ENCODE measurements at places on chromosomes 16 and 17.

DNA sequence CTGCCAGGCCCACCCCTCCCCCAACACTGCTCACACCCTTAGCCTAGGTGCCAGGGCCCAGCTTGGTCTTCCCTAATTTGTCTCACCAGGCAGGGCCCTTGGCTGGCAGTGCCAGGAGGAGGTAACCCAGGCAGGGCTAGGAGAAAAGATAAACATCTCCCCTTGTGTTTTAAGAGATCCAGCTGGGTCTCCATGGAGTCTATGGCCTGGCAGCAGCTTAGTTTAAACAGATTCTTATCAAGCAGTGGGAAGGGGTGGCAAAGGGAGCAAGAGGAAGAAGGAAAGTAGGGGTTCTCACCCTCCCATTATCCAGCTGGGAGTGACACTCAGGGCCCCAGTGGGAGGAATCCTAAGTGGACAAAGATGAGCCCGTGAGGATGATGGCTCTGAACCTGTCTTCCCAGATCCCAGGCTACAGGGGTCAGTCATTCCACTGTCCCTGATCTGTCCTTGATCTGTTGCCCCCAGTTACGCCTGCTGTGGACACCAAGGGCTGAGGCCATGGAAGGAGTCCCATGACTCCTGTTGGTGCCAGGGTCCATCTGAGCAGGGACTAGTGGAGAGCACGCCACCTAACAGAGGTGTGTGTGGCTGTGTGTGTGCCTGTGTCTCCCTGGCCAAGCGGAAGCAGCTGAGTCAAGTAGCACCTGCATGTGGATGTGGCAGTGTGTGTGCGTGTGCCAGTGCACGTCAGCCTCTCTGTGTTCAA lies 47.4 kb upstream of the MEIOC start:
- DNase-seq, result no peak

- no peak for DNase-seq
Observed at GRCh38 chr17:74424657-74425056, 7.2 kb upstream of the GPRC5C start.

GRCh38 chr16:56190048-56190676 lies 1.1 kb upstream of the GNAO1 start:
- DNase-seq, result no peak

DNA sequence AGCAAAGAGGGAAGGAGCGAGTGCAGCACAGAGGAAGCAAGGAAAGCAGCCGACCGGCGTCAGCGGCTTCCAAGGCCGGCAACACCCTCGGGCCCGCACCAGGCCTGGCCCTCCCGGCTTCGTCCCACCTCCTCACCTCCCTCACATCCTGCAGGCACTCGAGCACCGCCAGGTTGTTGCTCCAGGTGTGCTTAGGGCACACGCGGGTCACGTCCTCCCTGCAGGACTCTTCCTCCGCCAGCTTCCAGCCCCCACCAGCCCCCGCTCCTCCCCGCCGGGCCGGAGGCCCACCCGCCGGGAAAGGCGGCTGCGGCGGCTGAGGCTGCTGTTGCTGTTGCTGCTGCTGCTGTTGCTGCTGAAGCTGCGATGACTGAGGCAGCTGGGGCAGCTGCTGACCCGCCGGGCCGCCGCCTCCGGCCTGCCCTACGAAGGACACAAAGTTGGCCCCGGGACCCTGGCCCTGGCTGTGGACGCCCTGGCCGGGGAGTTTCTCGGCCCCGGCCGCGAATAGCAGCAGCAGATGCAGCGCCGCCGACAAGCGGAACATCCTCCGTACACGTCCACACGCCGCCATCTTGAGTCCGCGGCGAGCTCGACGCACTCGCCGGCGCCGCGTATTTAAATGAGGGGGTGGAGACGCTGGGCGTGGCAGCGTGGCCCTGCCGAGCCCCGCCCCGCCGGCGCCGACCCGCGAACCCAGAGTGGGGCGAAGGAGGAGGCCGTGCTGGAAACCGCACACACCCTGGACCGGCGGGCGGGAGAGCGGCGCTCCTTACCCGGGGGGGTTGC lies at the start of gene GLG1:
Gene GLG1, minus strand, starts transcription at position 594 of the 789 bp plus-strand sequence. Its CDS starts 20 bp downstream, at position 574.
- peak; percentile 74 for DNase-seq

- DNase-seq, result no peak
Observed at GRCh38 chr16:58448890-58449289, 51.1 kb upstream of the NDRG4 start.

GRCh38 chr16:54033747-54034146 lies 252.8 kb downstream of the IRX3 start:
- DNase-seq, result no peak

DNA sequence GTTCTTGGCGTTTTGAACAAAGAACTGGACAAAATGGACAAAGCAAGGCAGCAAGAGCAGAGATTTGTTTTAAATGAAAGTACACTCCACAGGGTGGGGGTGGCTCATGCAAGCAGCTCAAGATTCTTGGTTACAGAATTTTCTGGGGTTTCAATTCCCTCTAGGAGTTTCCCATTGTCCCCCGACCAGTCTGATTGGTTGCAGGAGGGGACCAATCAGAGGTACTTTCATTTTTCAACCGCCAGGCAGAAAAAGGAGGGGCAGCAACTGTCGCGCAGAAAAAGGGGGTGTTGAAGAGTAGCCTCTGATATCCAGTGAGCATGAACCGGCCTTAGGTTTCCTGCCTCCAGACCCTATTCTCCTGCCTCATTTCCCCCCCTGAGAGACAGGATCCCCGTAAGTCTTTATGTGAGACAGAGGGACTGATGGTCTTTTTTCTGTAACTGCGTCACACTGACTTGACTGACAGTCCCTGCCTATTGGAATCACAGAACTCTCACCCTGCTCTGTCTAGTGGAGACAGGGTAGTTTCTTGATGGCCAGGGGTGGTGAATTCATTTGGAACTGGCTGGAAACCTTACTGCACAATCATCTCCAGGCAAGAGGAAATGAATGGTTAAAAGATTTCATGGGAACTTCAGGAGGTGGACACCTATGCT lies 59.4 kb upstream of the ALOX12 start:
- no peak for DNase-seq

- no peak for DNase-seq
Observed at GRCh38 chr16:84361546-84361945, 6.8 kb upstream of the ATP2C2 start.

GRCh38 chr17:1078831-1079561 lies 82.1 kb downstream of the TIMM22 start:
- no peak for DNase-seq

GRCh38 chr16:72093448-72094265 lies at the start of the genes DHX38 and TXNL4B:
DHX38 (plus strand) TSS chr16:72093847; CDS start chr16:72096158, 2,311 bp downstream.
TXNL4B (minus strand) TSS chr16:72093620; CDS start chr16:72090749, 2,871 bp downstream.
- DNase-seq, result peak; percentile 96

GRCh38 chr17:76080768-76081287 lies 1.8 kb downstream of the ZACN start:
- no peak for DNase-seq

DNA sequence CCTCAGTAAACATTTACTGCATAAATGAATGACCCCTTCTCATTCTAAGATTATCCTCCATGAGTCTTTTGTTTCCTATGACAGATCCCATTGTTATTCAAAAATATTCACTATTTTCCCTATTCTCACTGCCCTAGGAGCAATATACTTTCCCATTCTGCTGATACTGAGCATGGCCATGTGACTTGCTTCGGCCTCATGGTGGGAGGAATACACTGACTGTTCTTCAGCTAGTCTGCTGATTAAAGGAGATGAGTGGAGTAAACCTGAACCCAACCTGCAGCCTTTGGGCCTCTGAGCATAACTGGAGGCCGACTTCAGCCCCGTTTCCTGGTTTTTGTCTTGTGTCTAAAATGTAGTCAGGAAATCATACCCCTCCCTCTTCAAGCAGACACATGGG lies 531.8 kb upstream of the SALL1 start:
- DNase-seq, result no peak

GRCh38 chr17:29109477-29110371 lies 66.8 kb downstream of the PIPOX start:
- no peak for DNase-seq

GRCh38 chr17:56833057-56833808 lies 487 bp downstream of the C17orf67 start:
- no peak for DNase-seq

GRCh38 chr16:3589441-3589921 lies 12.3 kb upstream of the NLRC3 start:
- no peak for DNase-seq

- DNase-seq, result no peak
Observed at GRCh38 chr17:63419949-63420867, 25.9 kb downstream of the CYB561 start.

GRCh38 chr16:22784690-22785214 lies 29.2 kb upstream of the HS3ST2 start:
- no peak for DNase-seq

DNA sequence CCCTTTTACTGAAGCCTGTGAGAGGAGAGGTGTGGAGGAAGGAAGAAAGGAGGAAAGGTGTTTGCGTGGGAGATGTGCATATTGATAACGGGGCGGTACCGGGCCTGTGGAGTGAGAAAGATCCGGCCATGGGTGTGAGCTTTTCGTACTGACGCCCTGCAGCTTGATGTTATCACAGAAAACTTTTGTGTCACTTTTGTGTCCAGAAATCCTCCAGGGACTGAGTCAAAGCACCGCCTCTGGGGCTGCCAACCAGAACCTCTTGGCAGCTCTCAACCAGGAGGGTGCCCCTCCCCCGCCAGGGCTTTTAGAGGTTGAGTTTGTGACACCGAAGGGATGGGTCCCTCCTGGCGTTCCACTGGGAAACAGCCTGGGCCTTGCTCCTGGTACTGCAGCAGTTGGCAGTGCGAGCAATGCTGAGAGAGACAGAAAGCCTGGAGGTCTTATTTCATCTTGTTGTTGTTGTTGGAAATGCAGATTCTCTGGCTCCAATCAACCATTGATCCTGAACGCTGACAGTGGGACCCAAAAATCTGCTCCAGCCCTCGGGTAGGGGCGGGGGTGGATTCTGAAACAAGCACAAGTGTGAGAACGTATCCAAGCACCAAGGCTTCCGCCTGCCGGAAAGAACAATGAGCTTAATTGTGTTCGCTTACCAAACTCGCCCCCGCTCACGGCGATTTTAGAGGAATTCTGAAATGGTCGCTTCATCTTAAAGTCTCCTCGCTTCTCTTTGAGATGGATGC lies 65.0 kb downstream of the CRISPLD2 start:
- no peak for DNase-seq

DNA sequence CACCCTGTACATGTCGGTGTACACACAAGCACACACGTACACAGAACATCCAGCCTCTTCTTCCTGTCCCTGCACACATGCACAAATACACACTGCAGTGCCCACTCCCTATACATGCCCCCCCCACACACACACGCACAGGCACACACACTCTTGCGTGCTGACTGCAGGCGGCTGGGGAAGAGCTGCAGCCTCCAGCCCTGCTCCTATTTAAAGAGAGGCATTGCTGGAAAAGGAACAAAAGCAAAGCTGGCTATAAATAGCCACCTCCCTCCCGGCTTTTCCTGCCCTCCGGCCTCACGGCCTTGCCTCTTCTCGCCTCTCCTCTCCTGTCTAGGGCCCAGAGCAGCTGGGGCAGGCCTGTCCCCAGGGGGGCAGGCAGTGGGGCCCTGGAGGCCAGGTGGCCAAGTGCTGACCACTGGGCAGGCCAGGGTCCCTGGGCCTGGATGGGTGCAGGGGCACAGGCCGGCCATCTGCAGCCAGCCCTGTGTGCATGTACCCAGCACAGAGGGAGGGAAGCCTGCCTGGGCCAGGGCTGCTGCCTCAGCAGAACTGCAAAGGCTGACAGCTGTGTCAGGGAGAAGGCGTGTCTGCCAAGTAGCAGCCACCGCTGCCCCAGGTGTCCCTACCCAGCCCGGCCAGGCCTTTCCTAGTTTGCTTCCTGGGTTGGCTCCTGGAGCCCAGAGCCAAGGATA lies 25.4 kb downstream of the RTN4RL1 start:
- DNase-seq, result no peak

DNA sequence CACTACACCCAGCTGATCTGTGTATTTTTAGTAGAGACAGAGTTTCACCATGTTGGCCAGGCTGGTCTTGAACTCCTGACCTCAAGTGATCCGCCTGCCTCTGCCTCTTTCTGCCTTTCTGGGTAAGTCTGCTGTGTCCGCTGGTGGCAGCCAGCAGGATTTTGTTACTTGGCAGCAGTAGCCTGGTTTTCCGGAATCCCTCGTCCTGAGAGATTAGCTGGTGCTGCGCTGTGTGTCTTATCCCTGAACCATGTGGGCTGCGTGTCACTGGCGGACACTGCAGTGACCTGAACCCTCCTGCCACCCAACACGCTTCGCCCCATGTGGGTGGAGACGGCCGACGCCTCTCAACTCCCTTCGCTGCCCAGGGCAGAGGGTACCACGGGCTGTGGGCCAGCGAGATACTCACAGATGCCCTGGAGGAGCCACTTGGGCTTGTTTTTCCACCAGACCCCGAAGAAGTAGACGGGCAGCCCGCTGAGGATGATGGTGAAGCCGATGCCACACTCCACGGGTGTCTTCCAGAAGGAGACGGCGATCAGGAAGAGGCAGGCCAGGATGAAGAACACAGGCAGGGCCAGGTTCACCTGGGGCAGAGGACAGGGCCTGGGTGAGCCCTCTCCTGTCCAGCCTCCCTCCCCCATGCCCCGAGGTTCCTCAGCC lies 35.2 kb downstream of the SLC7A5 start:
- no peak for DNase-seq

GRCh38 chr16:53816211-53816836 lies 112.4 kb downstream of the FTO start:
- DNase-seq, result no peak
